Testis (tissue), 5 donors: ENCODE measurements at places on chromosomes 6 and 20. TPM values are rescaled to one million over a fixed set of nuclear protein-coding genes. Genes with fewer than 3 reads are reported as not detected.

Gene PPIL6
- polyA plus RNA-seq, result 54.6 TPM

Gene PRSS35
- polyA plus RNA-seq, result 6.9 TPM

Gene WFDC11
- polyA plus RNA-seq, result 1.7 TPM

Gene KCNB1
- polyA plus RNA-seq, result 1.5 TPM

Gene EYS
- 2.8 TPM for polyA plus RNA-seq

Gene MCM9
- 14.0 TPM for polyA plus RNA-seq

Gene BFSP1
- 7.4 TPM for polyA plus RNA-seq

Gene HLA-DRA
- polyA plus RNA-seq, result 626 TPM

Gene MYLK2
- 1.6 TPM for polyA plus RNA-seq

Gene MOG
- polyA plus RNA-seq, result 0.36 TPM

Gene ADGRG6
- 5.1 TPM for polyA plus RNA-seq

Gene FERMT1
- polyA plus RNA-seq, result 1.8 TPM

Gene RAB44
- polyA plus RNA-seq, result 0.09 TPM

Gene FRMD1
- polyA plus RNA-seq, result 8.0 TPM

Gene MYCT1
- polyA plus RNA-seq, result 4.3 TPM

Gene PGC
- 0.42 TPM for polyA plus RNA-seq

Gene EPPIN
- polyA plus RNA-seq, result 251 TPM

Gene KATNA1
- polyA plus RNA-seq, result 81.5 TPM

Gene POPDC3
- 13.8 TPM for polyA plus RNA-seq

Gene TGM3
- 4.9 TPM for polyA plus RNA-seq

Gene SRSF12
- 30.1 TPM for polyA plus RNA-seq

Gene BPIFB1
- polyA plus RNA-seq, result 5.8 TPM

Gene MYH7B
- polyA plus RNA-seq, result 24.3 TPM

Gene AKAP12
- 244 TPM for polyA plus RNA-seq

Gene SLC17A3
- 0.61 TPM for polyA plus RNA-seq

Gene INSM1
- 0.84 TPM for polyA plus RNA-seq

Gene ZBP1
- 0.66 TPM for polyA plus RNA-seq

Gene LRRC73
- polyA plus RNA-seq, result 50.6 TPM

Gene RMND1
- 16.9 TPM for polyA plus RNA-seq

Gene DNAH8
- polyA plus RNA-seq, result 19.0 TPM

Gene MAK
- 21.2 TPM for polyA plus RNA-seq

Gene CASS4
- polyA plus RNA-seq, result 0.92 TPM
